ENCODE measurements at places on chromosomes 12 and 14. TPM values are rescaled to one million over a fixed set of nuclear protein-coding genes. Genes with fewer than 3 reads are reported as not detected.

GRCh38 chr12:11749943-11750690 lies 100.6 kb downstream of the ETV6 start:
- no peak for DNase-seq

- no peak for DNase-seq
Observed at GRCh38 chr14:52678591-52678990, 16.8 kb downstream of the ERO1A start.

DNA sequence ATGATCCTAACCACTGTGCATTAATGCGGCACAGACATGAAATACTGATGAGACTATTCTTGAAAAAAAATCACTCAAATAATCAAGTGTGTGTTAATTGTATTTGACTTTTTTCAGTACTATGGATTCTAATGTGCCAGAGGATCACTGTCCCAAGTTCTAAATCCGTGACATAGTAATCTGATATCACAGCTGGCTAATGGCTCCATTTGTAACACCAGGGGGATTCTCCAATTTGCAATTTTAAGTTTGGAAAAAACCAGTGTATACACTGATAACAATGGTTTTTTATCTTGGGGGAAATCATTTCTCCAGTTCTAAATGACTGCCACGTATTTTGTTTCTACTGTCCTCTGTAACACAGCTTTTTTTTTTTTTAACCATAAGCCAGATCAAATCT lies 33.0 kb downstream of the MPHOSPH9 start:
- DNase-seq: no peak

- DNase-seq: no peak
Observed at GRCh38 chr12:6507102-6507998, 13.4 kb downstream of the NCAPD2 start.

- no peak for DNase-seq
Observed at GRCh38 chr14:65588426-65589140, 176.1 kb downstream of the FUT8 start.

DNA sequence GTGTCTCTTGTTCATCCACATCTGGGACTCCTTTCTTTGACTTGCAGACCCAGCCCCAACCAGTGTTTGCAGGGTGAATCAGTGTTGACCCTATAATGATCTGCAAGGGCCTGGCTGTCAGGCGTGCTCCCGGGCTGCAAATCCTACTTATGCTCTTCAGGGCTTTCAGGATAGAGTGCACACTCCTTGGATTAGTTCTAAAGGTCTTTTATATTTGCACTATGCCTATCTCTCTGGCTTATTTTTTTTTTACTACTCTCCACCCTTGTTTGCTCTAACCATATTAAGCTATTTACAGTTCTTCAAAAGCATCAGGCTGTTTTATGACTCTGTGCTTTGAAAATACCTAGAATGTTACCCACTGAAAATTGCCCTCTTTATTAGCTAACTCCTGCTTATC lies 4.3 kb upstream of the PRICKLE1 start:
- no peak for DNase-seq

- no peak for DNase-seq
Observed at GRCh38 chr12:85630851-85631250, 205.4 kb downstream of the RASSF9 start.

GRCh38 chr12:70317781-70318180 lies 48.3 kb upstream of the KCNMB4 start:
- DNase-seq: no peak

GRCh38 chr12:2461645-2462044 lies 333.1 kb upstream of the FKBP4 start:
- DNase-seq: no peak

GRCh38 chr14:95488376-95489213 lies 27.9 kb downstream of the SYNE3 start:
- DNase-seq: no peak

GRCh38 chr12:68746572-68747180 lies 700 bp downstream of the SLC35E3 start:
- peak; percentile 79 for DNase-seq

DNA sequence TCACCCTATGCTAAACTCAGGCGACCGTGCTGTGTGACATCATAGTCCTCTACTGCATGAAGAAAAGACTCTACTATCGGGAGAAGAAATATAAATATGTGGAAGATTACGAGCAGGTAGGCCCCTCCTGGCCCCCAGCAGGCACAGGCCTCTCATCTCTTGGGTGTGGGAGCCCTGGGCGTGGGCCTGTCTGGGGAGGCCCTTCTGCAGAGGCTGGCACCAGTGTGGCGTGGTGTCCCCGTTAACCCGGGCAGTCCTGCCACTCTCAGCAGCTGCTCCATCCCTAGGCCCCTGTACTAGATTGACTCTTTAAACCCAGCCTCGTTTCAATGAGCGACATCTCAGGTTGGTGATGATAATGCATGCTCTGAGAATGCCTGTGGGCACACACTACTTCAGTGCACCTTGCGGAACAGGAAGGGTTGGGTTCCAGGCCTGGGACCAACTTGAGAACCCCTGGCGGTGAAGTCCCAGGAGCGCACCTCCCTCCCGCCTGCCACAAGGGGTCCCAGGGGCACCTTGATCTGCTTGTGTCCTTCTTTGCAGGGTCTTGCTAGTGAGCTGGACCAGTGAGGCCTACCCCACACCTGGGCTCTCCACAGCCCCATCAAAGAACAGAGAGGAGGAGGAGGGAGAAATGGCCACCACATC lies 23.2 kb downstream of the P2RX4 start:
- no peak for DNase-seq

GRCh38 chr12:6202304-6202703 lies 2.1 kb downstream of the CD9 start:
- no peak for DNase-seq

GRCh38 chr12:78802593-78802992 lies 62.0 kb upstream of the SYT1 start:
- DNase-seq: peak; percentile 81

- no peak for DNase-seq
Observed at GRCh38 chr12:116325336-116325664, 47.8 kb upstream of the MED13L start.

DNA sequence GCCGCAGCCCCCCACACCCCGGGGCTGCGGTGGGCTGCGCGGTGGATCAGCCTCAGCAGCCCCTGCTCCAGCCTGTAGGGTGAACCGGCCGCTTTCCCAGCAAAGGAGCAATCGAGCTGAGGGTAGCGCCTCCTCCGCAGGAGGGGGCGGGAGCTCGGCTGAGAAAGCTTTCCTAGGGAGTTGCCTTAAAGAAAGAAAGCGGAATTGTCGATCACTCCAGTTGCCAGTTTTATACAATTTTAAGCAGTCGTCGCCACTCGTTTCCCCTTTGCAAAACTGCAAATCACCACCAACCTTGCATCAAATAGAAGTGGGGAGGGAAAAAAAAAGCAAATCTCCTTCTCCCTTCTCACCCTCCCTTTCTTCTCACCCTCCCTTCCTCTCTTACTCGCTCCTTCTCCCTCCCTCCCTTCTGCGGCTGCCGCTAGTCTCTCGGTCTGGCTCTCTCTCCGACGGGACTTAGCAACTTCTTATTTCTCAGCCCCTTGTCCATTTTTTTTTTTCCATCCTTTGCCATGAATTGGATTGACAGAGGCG lies at the start of gene PDE3A:
Gene PDE3A, plus strand, starts transcription at position 424 of the 537 bp plus-strand sequence. CDS start 748 bp downstream, outside the sequence.
- DNase-seq: peak; percentile 72

DNA sequence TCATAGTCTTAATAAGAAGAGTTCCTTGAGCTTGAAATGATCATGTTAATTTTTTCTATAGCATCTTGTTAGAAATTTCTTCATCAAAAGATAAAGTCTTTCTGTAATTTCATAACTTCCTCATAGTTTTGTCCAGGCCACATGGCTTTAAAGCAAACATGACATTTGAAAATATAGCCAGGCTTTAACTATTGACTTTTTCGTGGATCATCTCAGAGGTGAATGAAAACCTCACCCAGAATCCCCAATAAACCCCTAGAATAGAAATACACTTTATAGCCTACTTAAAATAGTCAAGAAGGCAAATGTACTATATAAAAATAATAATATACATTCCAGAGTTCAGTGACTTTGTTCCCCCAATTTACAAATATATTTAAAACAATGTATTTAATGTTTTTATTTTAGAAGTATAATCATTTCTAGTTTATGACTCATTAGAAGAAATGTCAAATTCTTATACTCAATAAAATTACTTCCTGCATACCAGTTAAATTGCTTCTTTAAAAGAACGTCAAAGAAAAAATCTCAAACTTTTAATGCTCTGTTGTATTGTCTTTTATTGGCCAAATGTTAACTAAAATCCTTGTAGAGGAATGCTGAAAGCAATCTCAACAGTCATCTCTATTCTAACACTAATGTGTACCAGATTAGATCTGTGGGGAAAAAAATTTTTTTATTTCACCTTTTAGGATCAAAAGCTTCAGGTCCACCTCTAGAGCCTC lies 21.6 kb downstream of the EXOC5 start:
- no peak for DNase-seq

DNA sequence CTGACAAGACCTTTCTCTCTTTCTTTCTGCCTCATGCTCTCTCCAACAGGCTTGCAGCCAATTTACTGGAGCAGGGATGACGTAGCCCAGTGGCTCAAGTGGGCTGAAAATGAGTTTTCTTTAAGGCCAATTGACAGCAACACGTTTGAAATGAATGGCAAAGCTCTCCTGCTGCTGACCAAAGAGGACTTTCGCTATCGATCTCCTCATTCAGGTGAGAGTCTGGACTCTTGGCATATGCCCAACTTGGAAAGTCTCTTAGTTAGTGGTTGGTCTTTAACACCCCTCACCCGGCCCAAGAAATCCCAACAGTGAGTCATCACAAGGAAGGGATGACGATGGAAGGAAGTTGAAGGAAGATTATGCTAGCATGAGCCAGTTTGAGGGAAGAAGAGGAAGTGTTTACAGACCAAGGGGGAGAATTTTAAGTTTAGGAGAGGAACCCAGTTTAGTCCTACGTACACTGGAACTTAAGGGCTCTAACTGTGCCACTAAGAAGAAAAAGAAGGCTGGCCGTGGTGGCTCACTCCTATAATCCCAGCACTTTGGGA lies 189.7 kb downstream of the ETV6 start:
- DNase-seq: peak; percentile 93

GRCh38 chr12:12885096-12885792 lies 6.1 kb upstream of the GPRC5A start:
- DNase-seq: no peak

DNA sequence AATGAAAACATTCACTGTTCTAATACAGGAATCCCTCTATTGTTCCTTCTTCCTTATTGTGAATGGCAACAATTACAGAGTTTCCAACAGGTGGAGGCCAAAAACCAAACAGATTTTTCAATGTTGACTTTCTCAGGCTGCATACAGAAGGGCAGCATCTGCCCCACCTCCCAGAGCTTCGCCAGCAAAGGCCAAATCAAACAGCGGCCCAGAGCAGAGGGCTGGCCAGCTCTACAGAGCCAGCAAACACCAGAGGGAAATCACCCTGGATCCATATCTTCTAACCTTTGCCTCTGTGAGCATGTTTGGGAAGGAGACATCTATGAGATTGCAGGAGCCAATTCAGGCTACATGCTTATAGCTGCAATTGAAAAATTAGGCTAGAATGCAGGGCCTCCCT lies 4.4 kb upstream of the CRACR2A start:
- no peak for DNase-seq

DNA sequence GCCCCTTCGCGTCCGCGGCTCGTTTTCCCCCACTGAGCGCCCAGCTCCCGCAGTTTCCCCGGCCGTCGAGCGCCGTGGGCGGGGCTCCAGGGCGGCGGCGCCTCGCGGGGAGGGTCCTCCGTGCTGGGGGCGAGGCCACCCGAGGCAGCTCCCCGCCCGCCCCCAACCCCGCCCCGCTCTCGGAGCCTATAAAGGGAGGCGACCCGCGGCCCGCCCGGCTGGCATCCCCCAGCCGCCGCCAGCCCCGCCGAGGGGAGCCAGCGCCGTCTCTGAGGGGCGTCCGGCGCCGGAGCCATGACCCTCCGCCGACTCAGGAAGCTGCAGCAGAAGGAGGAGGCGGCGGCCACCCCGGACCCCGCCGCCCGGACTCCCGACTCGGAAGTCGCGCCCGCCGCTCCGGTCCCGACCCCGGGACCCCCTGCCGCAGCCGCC lies at the start of gene TAMALIN:
Gene TAMALIN, plus strand, starts transcription at position 221 of the 432 bp plus-strand sequence. Its CDS starts 74 bp downstream, at position 295.
- DNase-seq: no peak

The NINJ2 gene
- total RNA-seq: 0.50 TPM

The C12orf60 gene
- total RNA-seq: 1.7 TPM

The DHRS2 gene
- total RNA-seq: 5,493 TPM

The CLEC6A gene
- not detected for total RNA-seq

The RTL1 gene
- 0.07 TPM for total RNA-seq

The SIX4 gene
- total RNA-seq: 20.7 TPM

The TMCC3 gene
- total RNA-seq: 5.2 TPM

The SLC35F4 gene
- total RNA-seq: 0.13 TPM

The KRT71 gene
- not detected for total RNA-seq

The TRIP11 gene
- total RNA-seq: 16.7 TPM

The NID2 gene
- 1.6 TPM for total RNA-seq

The KRT79 gene
- total RNA-seq: 1.0 TPM

The KCNA1 gene
- not detected for total RNA-seq

The COX8C gene
- total RNA-seq: not detected

The NRXN3 gene
- total RNA-seq: 1.2 TPM
